ENCODE measurements at places on chromosomes 2 and 18.

DNA sequence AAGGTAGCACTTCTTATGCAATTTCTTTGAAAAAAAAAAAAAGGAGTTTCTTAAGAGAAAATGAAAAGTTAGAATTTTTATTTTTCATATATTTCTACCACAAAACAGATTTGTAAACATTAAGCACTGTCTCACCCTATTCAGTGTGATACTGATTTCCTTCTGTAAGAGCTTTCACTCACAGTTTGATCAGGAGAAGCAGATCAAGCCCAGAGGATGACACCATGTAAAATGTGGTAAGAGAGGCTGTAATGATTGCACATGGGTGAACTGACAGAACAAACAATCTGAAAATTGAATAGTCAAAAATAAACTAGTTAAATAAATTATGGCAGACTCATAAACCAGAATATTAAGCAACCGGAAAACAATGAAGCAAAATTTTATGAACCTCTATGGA, 54.5 kb downstream of the MEMO1 start:
- DNase-seq: no peak

DNA sequence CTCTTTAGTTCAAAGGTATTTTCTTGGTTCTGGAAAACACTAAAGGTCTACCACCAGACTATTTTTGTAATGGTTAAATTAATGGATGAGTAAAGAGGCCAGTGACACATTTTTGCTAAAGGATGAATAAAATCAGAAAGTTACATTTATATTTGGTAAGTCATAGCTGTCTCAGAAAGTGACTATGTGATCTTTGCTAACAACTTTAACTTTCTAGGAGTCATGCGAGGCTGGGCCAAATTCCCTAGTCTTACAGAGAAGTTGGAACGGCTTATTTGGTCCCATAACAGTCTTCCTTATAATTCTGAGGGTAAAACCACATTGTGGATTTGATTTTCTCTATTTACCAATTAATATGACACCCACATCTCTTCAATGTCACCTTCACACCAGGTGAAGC, 198.1 kb downstream of the PDE1A start:
- no peak for DNase-seq

GRCh38 chr2:202909394-202910192, 1.9 kb downstream of the WDR12 start:
- no peak for DNase-seq

DNA sequence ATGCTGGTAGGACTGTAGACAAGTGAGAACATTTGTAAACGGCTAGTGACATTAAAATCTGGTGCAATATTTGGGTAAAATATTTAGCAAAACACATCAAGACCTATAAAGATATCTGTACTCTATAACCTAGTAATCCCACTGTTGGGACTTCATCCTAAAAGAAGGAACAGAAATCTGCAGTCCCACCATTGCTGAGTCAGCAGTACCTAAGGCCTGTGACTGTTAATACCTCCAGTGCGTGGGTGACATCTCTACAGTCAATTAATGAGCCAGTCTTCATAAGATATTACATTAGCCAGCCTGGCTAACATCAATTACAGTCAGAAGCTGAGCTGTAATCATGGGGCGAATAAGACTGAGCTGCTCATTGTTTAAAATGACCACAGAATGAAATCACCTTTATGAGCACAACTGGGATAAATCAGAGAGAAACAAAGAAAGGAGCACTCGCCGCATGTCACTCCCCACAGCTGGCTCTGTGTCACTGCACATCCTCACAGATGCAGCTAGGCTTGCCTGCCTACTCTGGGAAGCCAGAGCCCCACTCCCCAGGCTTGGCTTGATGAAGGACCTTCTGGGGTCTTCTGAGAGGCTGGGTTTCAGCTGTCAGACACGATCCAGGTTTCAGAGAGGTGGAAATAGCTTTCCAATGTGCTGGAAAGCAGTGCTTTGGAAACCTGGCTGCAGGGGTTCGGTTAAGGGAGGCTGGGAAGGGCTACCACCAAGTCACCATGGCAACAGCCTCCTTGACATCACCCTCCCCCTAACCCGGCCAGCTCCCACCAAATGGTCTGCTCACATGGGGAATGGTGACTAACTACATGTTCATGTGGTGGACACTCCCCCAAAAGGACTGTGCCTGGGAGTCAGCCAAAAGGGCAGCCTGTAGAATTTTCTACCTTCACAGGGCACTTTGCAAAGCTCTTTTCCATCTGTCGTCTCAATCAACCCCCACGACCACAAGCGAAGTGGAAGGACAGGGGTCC, 145.0 kb downstream of the ZBTB7C start:
- no peak for DNase-seq

DNA sequence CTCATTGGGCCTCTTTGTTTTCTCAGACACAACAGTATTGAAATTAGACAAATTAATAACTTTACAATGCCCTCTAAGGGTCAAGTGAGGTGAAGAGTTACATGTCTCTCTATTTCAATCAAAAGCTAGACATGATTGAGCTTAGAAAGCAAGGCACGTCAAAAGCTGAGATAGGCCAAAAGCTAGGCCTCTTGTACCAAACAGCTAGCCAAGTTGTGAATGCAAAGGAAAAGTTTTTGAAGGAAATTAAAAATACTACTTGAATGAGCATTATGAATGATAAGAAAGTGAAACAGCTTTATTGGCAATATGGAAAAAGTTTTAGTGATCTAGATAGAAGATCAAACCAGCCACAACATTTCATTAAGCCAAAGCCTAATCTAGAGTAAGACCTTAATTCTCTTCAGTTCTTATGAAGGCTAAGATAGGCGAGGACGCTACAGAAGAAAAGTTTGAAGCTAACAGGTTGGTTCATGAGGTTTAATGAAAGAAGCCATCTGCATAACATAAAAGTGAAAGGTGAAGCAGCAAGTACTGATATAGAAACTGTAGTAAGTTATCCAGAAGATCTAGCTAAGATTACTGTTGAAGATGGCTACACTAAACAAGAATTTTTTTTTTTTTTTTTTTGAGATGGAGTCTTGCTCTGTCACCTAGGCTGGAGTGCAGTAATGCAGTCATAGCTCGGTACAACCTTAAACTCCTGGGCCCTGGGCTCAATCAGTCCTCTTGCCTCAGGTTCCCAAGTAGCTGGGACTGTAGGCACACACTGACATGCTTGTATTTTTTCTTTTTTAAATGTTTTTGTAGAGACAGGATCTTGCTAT, 65.5 kb downstream of the FAM117B start:
- no peak for DNase-seq

All from KBM-7 (cell line).